ENCODE measurements at places on chromosomes 7 and 10. TPM values are rescaled to one million over a fixed set of nuclear protein-coding genes. Genes with fewer than 3 reads are reported as not detected.

FEZF1 gene
- total RNA-seq, result not detected

DNAJB6 gene
- total RNA-seq, result 250 TPM

CNPY1 gene
- total RNA-seq, result not detected

PLCE1 gene
- total RNA-seq, result not detected

NEUROD6 gene
- not detected for total RNA-seq

THNSL1 gene
- 0.94 TPM for total RNA-seq

UTF1 gene
- total RNA-seq, result not detected

HOXA4 gene
- total RNA-seq, result not detected

SLC13A1 gene
- not detected for total RNA-seq

TMEM184A gene
- total RNA-seq, result not detected

PDZD7 gene
- total RNA-seq, result 3.5 TPM

PHKG1 gene
- 8.2 TPM for total RNA-seq

GPR85 gene
- not detected for total RNA-seq

KNDC1 gene
- 1.1 TPM for total RNA-seq

Measured in CD4-positive, CD25-positive, alpha-beta regulatory T cell (primary cell).